ENCODE measurements at places on chromosomes 5 and 9.

- no peak for DNase-seq
Measured at GRCh38 chr9:21574261-21574660, 92.1 kb upstream of the IFNE start.

- peak; percentile 58 for DNase-seq
Measured at GRCh38 chr5:139670369-139671095, 22.4 kb downstream of the CXXC5 start.

GRCh38 chr5:38734353-38734752 is 111.5 kb upstream of the OSMR start:
- DNase-seq: no peak

DNA sequence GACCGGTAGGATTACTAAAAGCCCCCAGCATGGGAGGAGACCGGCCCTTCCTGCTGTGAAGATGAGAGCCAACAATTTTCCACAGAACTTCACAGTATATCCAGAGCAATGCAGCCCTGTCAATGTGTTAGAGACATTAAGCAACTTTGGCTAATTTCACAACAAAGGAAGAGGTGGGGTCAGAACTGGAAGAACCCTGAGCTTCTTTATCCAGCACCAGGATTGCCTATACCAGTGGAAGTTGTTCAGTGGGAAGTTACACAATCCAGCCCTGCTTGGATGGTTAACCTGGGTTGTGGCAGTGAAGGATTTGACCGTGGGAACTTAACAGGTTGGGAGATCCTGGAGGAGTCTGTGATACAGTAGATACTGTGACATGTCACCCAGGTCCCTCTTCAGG is 197.0 kb downstream of the FBN2 start:
- DNase-seq: no peak

DNA sequence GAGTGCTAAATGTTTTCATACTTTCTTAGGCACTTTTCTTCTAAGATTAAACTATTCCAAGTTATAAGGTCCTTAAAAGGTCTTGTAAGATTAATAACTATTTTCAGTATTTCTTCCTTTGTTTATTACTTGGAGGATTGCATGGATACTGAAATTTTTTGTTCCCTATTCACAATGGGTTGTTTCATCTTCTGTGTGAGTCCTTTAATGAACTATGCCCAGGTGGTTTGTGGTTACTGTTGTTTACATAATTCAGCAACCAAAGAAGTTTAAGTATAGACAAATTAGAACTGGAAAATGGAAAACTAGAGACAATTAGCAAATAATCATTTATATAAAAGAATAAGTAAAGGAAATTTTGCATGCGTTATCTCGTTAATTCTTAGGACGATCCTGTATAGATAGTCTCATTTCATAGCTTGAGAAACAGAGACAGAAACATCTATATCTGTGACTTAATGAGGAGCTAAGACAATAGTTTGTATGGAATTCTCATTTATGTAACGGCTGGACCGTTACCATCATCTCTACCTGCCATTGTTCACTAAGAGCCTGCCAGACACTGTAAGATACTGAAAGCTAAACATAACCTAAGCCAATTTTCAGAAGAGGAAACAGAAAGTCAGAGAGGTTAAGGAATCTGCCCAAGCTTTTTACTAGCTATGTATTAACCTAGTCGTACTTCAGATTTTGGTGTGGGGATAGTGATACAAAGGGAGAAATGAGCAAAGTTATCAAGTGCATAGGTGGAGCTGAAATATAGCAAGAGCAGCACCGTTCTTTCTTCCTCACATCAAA is 148.2 kb downstream of the PAM start:
- no peak for DNase-seq
